ENCODE measurements at places on chromosomes 2 and 18. TPM values are rescaled to one million over a fixed set of nuclear protein-coding genes. Genes with fewer than 3 reads are reported as not detected.

DNA sequence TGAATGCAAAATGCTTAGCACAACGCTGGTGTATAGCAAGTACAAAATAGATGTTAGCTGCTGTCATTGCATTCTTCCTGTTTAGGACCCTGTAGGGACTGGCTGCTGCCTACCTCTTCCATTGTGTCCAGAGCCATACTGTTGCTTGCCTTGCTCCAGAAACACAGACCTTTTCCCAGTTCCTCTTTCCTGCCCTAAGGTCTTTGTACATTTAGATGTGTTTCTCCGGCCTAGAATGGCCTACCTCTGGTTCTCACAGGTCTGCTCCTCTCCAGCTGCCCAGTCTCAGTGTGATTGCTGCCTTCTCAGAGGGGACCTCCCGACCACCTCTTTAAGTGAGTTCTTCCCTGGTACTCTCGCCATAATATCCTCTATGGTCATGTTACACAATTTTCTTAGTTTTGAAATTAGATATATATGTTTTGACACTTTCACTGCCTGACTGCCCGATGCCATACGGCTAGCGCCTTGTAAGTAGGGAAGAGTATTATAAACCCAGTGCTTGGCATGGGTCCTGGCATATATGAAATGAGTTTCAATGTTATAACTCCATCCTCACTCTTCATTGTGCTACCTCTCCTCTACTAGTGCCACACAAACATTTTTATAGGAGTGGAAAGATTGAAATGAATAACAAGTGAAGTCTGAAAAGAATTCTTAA lies 48.3 kb downstream of the RFTN2 start:
- H3K27me3 ChIP-seq = no peaks in the 10 kb centered on the region
- peaks cover 20% of the 10 kb centered on the region for H3K4me1 ChIP-seq
- H3K4me3 ChIP-seq = no peak overlapping the region
- DNase-seq = no peak

DNA sequence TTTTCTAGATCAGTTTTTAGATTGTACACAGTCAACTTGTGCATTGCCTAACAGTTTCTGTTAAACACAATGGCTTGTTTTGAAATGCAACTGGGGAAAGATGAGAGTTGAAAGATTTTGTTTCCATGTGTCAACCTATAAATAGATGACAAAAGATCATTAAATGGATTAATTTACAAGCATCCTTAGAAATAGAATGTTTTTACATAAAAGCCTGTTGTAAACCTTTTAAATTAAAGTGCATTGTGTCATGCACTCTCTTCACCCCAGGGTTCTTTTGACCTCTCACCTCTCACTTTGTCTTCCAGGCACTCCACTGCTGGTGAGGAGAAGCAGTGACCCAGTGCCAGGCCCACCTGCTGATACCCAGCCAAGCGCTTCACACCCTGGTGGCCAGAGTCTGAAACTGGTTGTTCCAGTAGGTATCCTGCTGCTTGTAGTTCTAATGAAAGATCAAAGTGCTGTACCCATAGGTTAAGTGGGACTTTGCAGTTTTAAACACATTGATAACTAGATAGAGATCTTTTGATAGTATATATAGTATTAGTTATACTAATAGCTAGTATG lies 502.1 kb downstream of the PARD3B start:
- no peaks in the 10 kb centered on the region for H3K27me3 ChIP-seq

- no peaks in the 10 kb centered on the region for H3K27me3 ChIP-seq
- peaks cover 31% of the 10 kb centered on the region for H3K4me1 ChIP-seq
- DNase-seq = no peak
- H3K36me3 ChIP-seq = peaks cover 18% of the 10 kb centered on the region
- no peak overlapping the region for H3K4me3 ChIP-seq
- H3K27ac ChIP-seq = peak overlapping the region; percentile 61
These were observed 79.7 kb downstream of the GREB1L start for GRCh38 chr18:21321711-21322110.

DNA sequence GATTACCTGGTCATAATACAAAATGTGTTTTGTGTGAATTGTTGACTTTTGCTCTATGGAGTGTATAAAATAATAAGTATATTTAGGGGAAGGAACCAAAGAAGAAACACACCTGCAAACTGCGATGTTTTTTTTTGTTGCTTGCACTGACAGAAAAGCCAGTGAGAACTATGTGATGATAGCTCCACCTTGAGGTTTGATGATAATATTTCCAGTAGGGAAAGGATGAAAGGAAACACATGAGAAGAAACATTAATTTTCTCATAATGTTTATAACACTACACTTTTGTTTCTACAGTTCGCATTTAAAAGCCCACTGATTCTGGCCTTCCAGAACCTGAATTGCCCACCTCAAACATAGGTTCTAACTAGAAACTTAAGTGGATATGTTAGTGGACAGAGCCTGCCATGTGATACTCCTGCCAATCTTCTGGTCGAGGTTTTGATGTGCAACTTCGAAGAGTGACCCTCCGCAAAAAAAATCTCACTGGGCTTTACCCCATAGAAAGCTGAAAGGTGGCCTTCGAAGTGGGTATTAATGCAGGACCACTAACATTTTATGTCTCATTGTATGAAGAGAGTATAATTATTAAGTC lies 476.4 kb upstream of the SPHKAP start:
- no peak overlapping the region for H3K4me3 ChIP-seq
- no peak overlapping the region for H3K27ac ChIP-seq
- peak; percentile 42 for DNase-seq
- H3K36me3 ChIP-seq = no peaks in the 10 kb centered on the region

- no peak overlapping the region for H3K27ac ChIP-seq
- no peak overlapping the region for H3K4me3 ChIP-seq
- no peak for DNase-seq
- no peaks in the 10 kb centered on the region for H3K27me3 ChIP-seq
- H3K36me3 ChIP-seq = no peaks in the 10 kb centered on the region
These were observed 249.3 kb downstream of the ZNF385B start for GRCh38 chr2:179612108-179612507.

GRCh38 chr18:63192126-63192884 lies 127.3 kb downstream of the BCL2 start:
- no peaks in the 10 kb centered on the region for H3K36me3 ChIP-seq
- no peaks in the 10 kb centered on the region for H3K27me3 ChIP-seq
- DNase-seq = no peak
- H3K27ac ChIP-seq = no peak overlapping the region

DNA sequence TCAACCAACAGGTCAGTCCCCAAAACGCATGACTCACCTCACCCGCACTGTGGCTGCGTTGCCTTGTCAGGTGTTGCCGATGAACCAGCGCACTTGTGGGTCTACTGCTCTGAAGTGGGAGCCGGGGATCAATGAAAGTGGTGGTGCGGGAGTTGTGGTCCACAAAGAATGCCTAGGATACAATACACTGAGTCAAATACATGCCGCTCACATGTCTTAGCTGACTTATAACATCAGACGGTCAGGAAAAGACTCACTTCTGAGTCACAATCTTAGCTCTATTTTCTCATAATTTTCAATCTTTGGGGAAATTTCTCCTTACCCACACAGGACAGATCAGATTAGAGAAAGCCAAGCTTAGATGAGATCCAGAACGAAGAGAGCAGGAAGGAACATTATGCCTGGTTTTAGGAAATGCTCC lies 107.1 kb upstream of the STK17B start:
- no peak overlapping the region for H3K4me3 ChIP-seq
- H3K4me1 ChIP-seq = no peaks in the 10 kb centered on the region
- no peak overlapping the region for H3K27ac ChIP-seq
- no peak for DNase-seq
- no peaks in the 10 kb centered on the region for H3K27me3 ChIP-seq

DNA sequence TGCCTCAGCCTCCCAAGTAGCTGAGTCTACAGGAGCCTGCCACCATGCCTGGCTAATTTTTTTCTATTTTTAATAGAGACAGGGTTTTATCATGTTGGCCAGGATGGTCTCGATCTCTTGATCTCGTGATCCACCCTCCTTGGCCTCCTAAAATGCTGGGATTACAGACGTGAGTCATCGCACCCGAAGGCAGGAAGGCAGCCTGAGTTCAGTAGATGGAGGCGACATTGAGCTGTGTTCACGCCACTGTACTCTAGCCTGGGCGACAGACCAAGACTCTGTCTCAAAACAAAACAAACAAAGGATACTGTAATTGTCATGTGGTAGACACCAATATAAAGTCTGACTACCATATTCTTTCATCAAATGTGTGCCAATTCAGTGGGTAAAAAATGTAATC lies 500.9 kb upstream of the DSEL start:
- H3K27ac ChIP-seq = no peak overlapping the region
- H3K36me3 ChIP-seq = no peaks in the 10 kb centered on the region
- H3K27me3 ChIP-seq = no peaks in the 10 kb centered on the region
- no peak overlapping the region for H3K4me3 ChIP-seq

- H3K27me3 ChIP-seq = no peaks in the 10 kb centered on the region
- H3K36me3 ChIP-seq = no peaks in the 10 kb centered on the region
- peaks cover 19% of the 10 kb centered on the region for H3K4me1 ChIP-seq
- peak; percentile 20 for DNase-seq
- H3K4me3 ChIP-seq = no peak overlapping the region
- H3K27ac ChIP-seq = no peak overlapping the region
These were observed 118.8 kb downstream of the CTIF start for GRCh38 chr18:48657447-48658120.

- no peaks in the 10 kb centered on the region for H3K27me3 ChIP-seq
- DNase-seq = no peak
- H3K36me3 ChIP-seq = peaks cover 4% of the 10 kb centered on the region
- H3K27ac ChIP-seq = no peak overlapping the region
- no peak overlapping the region for H3K4me3 ChIP-seq
- no peaks in the 10 kb centered on the region for H3K4me1 ChIP-seq
These were observed 66.7 kb downstream of the TRIP12 start for GRCh38 chr2:229855116-229855515.

- H3K4me3 ChIP-seq = no peak overlapping the region
- H3K27me3 ChIP-seq = no peaks in the 10 kb centered on the region
- no peak for DNase-seq
- no peaks in the 10 kb centered on the region for H3K36me3 ChIP-seq
These were observed 189.6 kb upstream of the SIX3 start for GRCh38 chr2:44751754-44752479.

- H3K27ac ChIP-seq = no peak overlapping the region
- DNase-seq = no peak
- H3K36me3 ChIP-seq = no peaks in the 10 kb centered on the region
- H3K4me1 ChIP-seq = peaks cover 12% of the 10 kb centered on the region
- no peak overlapping the region for H3K4me3 ChIP-seq
These were observed 19.3 kb downstream of the TGFA start for GRCh38 chr2:70534183-70534836.

GRCh38 chr2:64234150-64234549 lies 89.9 kb upstream of the PELI1 start:
- no peaks in the 10 kb centered on the region for H3K4me1 ChIP-seq
- no peaks in the 10 kb centered on the region for H3K36me3 ChIP-seq
- H3K4me3 ChIP-seq = no peak overlapping the region
- no peak overlapping the region for H3K27ac ChIP-seq

GRCh38 chr18:35436076-35436649 lies 59.0 kb upstream of the ZNF396 start:
- H3K27ac ChIP-seq = no peak overlapping the region
- no peaks in the 10 kb centered on the region for H3K36me3 ChIP-seq
- H3K4me1 ChIP-seq = no peaks in the 10 kb centered on the region

DNA sequence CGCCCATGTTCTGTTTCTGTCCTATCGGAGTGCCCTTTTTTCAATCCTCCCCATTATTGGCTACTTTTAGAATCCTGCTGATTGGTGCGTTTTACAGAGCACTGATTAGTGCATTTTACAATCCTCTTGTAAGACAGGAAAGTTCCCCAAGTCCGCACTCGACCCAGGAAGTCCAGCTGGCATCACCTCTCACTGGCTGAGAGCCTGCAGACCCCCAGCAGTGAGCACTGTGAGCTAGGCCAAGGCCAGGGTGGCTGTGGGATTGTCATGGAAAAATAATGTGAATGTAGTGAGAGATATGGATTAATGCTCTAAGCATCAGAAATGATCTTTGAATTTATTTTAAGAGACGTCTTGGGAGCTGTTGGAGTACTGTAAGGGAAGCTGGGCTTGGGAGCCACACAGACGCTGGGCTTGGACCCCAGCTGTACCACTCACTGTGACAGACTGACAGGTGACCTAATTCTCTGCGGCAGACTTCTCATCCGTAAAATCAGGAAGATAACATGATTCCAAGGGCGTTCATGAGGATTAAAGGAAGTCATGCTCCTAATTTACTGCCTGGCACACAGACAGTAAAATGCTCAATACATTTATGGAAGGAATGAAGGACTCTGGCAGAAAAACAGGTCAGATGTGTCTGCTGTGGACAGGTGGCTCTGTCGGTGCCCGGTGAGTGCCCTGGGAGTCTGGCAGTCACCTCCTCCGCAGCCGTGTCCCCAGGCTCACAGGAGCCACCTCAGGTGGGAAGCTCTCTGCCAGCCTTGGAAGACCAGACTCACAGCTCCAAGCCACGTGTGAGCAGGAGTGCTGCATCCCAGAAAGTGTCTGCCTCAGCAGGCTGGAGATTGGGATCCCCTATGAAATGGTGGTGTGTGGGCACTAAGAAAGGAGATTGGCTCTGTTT lies 105.5 kb downstream of the FAM168B start:
- H3K4me1 ChIP-seq = no peaks in the 10 kb centered on the region
- H3K27me3 ChIP-seq = no peaks in the 10 kb centered on the region

- peak overlapping the region; percentile 65 for H3K4me3 ChIP-seq
- no peaks in the 10 kb centered on the region for H3K36me3 ChIP-seq
- H3K27ac ChIP-seq = no peak overlapping the region
- H3K4me1 ChIP-seq = peaks cover 5% of the 10 kb centered on the region
- DNase-seq = peak; percentile 66
These were observed 997 bp downstream of the BOK start for GRCh38 chr2:241559323-241560161.

- no peak overlapping the region for H3K27ac ChIP-seq
- H3K4me1 ChIP-seq = peaks cover 13% of the 10 kb centered on the region
- no peaks in the 10 kb centered on the region for H3K36me3 ChIP-seq
- no peak for DNase-seq
- H3K27me3 ChIP-seq = no peaks in the 10 kb centered on the region
- H3K4me3 ChIP-seq = no peak overlapping the region
These were observed 147.3 kb downstream of the B3GNT2 start for GRCh38 chr2:62343206-62343605.

DNA sequence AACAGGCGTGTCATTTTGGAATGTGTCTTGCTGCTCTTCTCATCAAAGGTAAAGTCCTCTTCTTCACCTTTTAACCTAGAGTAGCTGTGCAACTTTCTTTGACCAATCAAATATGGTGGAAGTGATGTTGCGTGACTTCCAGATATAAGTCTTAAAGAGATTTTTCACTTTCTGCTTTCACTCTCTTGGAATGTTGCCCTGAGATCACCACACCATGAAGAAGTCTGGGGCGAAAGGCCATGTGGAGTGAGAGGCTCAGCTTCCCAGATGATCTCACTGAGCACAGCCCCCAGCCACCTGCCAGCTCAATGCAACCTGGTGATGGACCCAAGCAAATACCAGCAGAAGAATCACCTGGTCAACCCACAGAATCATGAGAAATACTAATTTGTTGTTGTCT lies 7.1 kb upstream of the GALNT3 start:
- no peak overlapping the region for H3K4me3 ChIP-seq
- no peak overlapping the region for H3K27ac ChIP-seq
- H3K27me3 ChIP-seq = peaks cover 5% of the 10 kb centered on the region
- H3K4me1 ChIP-seq = no peaks in the 10 kb centered on the region
- H3K36me3 ChIP-seq = no peaks in the 10 kb centered on the region

The LHCGR gene
- not detected for total RNA-seq

The DSG1 gene
- total RNA-seq = not detected

The IGFBP5 gene
- 150 TPM for total RNA-seq

The CYS1 gene
- 0.56 TPM for total RNA-seq

The TRIM43 gene
- not detected for total RNA-seq

The PUM2 gene
- 91.1 TPM for total RNA-seq

The EPC2 gene
- total RNA-seq = 39.3 TPM

All from neural progenitor cell (in vitro differentiated cells).